ENCODE measurements at places on chromosomes 12 and 14. TPM values are rescaled to one million over a fixed set of nuclear protein-coding genes. Genes with fewer than 3 reads are reported as not detected.

GRCh38 chr12:52847335-52848102, 1.3 kb downstream of the KRT78 start:
- DNase-seq = peak; percentile 41

The PPM1H gene
- total RNA-seq = 9.3 TPM

The TMEM260 gene
- total RNA-seq = 20.9 TPM

DNA sequence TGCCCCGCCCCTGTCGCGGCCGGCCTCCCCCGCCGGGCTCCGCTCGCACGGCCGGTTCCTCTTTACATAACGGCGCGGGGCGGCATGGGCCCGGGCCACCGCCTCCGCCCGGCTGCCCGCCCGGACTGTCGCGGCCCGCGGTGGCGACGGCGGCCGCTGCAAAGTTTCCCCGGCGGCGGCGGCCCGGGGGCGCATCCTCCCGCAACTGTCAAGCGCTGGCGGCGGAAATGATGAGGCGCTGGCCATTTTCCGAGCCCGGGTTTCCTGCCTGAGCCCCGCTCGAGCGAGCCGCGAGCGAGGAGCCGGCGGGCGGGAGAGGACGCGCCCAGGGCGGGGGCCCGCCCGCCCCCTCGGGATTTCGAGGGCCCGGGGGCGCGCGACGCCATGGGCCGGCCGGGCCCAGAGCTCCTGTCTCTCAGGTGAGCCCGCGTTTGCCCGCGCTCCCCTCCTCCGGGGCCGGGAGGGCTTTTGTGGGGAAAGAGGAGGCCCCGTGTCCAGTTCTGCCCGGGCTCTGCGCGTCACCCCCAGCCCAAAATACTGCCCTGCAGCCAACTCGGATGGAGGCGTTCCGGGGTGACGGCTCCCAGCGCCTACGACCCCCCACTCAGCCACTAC, at the start of gene SH2B3:
TSS of gene SH2B3 (plus strand) at position 65 of the 615 bp plus-strand sequence. CDS start 12,223 bp downstream, outside the sequence.
- DNase-seq = no peak

The EIF2S3B gene
- 0.45 TPM for total RNA-seq

- DNase-seq = no peak
Measured at GRCh38 chr12:120475643-120476042, 6.1 kb upstream of the SRSF9 start.

- no peak for DNase-seq
Measured at GRCh38 chr12:118307069-118307954, 65.4 kb downstream of the TAOK3 start.

The GPR135 gene
- total RNA-seq = 9.0 TPM

The CLEC2B gene
- 23.3 TPM for total RNA-seq

GRCh38 chr12:127257366-127257935, 1009.5 kb upstream of the TMEM132C start:
- DNase-seq = no peak

The TAS2R42 gene
- total RNA-seq = not detected

GRCh38 chr12:65139389-65139788, 18.3 kb upstream of the WIF1 start:
- DNase-seq = no peak
